ENCODE measurements at places on chromosomes 5 and 9.

- DNase-seq, result no peak
These were observed 424 bp downstream of the HNRNPA0 start for GRCh38 chr5:137753691-137754187.

GRCh38 chr9:14526504-14526903 lies 166.7 kb downstream of the ZDHHC21 start:
- no peak for DNase-seq

- DNase-seq, result no peak
These were observed 7.6 kb downstream of the HDHD3 start for GRCh38 chr9:113368982-113369854.

GRCh38 chr5:56807679-56808078 lies 7.7 kb upstream of the MAP3K1 start:
- no peak for DNase-seq

- no peak for DNase-seq
These were observed 24.5 kb downstream of the MRPS27 start for GRCh38 chr5:72295539-72295938.

Data from PC-9 (cell line).